ENCODE measurements at places on chromosomes 4 and X.

DNA sequence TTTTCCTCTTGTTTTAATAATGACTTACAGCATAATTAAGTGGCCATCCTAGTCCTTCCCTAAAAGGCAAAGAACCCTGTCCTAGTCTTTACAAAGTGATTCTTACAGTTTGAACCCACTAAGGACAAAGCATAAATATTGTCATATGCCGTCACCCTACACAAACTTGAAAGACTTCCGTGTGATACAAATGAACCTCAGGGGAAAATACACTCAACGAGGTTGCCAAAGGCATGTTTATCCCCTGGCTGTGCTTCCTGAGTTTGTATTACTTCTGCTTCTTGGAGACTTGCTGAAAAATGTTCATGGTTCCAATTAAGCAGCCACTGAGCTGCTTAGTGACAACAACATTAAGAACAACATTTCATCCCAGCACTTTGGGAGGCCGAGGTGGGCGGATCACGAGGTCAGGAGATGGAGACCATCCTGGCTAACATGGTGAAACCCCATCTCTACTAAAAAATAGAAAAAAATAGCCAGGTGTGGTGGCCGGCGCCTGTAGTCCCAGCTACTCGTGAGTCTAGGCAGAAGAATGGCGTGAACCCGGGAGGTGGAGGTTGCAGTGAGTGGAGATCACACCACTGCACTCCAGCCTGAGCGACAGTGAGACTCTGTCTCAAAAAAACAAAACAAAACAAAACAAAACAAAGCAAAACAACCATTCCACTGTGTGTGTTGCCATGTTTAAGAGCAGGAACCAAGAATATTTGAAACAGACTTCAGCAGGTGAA lies 16.2 kb downstream of the RASSF6 start:
- no peak for DNase-seq

GRCh38 chr4:156377036-156377710 lies 423.5 kb upstream of the CTSO start:
- no peak for DNase-seq

GRCh38 chrX:99394456-99394855 lies 1015.6 kb downstream of the PCDH19 start:
- DNase-seq = no peak

DNA sequence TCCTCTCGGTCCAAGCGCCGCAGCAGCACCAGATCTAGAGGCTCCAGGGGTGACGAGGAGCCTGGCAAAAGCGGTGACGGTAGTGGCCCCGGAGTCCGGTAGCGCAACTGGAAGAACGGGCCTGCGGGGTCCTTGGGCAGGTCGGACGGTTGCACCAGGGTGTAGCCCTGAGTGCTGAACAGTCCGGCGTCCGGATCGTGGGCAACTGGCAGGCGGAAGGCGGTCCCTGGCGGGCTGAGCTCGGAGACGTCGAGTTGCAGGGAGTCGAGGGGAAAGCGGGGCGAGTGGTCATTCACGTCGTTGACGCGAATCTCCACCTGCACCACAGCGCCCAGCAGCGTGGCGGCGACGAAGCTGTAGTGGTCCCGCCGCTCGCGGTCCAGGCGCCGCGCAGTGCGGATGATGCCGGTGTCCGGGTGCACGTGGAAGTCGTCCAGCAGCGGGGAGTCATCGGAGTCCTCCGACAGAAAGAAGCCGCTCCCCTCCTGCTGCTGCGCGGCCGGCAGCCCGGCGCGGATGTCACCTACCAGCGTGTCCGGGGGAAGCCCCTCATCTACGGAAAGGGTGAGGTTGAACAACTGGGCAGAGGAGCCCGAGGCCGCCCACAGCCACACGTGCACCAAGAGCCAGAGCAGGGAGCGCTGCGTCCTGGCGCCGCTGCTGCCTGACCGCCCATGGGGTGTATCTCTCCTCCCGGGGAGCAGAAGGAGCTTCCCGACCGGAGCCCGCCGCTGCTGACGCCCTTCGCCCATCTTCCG lies 837 bp downstream of the DCHS2 start:
- DNase-seq = no peak

DNA sequence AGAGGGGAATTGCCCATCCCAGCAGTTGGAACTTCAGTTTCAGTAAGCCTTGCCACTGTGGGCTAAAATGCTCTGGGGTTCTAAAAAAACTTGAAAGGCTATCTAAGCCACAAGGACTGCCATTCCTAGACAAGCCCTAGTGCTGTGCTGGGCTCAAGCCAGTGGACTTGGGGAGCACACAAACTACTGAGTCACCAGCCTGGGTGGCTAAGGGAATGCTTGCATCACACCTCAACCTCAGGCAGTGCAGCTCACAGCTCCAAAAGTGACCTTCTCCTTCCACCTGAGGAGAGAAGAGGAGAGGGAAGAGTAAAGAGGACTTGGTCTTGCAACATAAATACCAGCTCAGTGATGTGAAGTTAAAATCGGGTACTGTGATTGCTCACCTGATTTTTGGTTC lies 116.7 kb upstream of the GLRA2 start:
- no peak for DNase-seq

Data from NCI-H2171 (cell line).